ENCODE measurements at places on chromosomes 7 and 10. TPM values are rescaled to one million over a fixed set of nuclear protein-coding genes. Genes with fewer than 3 reads are reported as not detected.

DNA sequence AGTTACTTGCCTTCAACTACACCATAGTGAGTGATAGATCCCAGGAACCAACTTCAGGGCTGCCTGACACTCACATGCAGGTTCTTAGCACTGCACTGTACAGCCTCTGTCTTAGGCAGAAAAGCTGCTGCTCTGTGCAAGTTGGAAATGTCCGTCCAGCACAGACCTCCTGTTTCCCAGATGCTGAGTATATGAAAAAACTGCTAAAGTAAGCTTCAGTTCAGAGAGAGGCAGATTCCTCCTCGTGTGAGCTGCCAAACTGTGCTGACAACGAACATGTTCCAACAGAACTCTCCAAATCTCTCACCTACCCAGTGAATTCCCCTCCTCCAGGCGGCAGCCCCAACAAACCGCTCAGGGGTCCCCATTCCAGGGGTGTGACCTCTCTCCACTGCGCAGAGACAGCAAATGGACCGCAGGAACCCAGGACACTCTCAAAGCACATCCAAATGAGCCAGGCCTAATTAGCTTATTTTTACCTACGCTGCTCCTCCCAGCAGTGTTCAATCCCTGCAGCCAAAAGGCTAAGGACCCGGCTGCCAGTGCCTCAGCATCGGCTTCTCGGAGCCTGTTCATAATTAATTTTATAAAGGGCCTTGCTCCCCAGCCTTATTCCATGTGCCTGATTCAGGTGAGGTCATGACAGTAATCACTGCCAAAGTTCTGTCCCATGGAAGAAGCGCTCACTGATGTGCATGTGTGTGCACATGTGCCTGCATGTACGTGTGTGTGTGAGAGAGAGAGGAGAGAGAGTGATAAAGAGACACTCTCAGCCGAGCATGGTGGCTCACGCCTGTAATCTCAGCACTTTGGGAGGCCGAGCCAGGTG, 159.5 kb upstream of the AUTS2 start:
- DNase-seq = no peak

DNA sequence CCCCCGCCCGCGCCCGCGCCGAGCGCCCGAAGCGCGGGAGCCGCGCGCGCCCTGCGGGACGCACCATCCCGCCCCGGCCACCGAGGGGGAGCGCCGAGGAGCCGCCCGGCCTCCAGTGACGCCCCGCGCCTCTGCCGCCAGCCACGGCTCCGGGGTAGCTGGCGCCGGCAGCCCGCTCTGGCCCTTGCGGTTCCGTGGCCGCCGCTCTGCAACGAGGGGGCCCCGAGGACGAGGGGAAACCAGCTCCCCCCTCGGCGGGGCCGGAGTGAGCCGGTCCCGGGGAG, at the start of gene PAXIP1:
Gene PAXIP1, minus strand, starts transcription at position 33 of the 284 bp plus-strand sequence. CDS start 195 bp downstream, outside the sequence.
- DNase-seq = no peak

- no peak for DNase-seq
Observed at GRCh38 chr7:112395411-112395810, 54.8 kb upstream of the IFRD1 start.

Gene UNCX
- total RNA-seq = not detected

Gene SLC26A3
- not detected for total RNA-seq

Gene CHN2
- 17.7 TPM for total RNA-seq

DNA sequence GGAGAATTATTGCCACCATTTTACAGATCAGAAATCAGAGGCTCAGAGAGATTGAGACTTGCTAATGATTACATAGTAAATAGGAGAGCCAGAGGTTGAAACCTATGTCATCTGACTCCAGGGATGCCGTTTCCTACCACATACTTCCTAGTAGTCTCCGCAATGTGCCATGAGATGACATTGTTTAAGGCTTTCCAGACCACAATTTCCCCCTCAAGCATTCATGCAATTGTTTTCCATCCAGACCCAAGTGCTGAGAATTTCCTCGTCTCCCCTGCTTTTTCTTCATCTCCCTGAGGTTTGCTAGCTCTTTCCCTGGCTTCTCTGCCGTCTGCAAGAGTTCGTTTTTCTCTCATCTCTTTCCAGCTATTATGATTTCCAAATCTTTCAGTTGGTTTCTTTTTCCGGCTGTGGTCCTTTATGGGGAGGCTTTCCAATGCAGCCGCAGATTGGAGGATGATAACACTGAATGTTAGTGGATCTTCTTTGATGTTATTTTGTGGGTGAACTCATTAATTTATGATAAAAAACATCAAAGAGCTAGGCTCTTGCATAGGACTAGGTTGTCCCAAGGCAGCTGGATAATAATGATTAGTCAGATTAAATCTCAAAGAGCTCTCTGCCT, 6.9 kb upstream of the GOLGA7B start:
- DNase-seq = no peak

DNA sequence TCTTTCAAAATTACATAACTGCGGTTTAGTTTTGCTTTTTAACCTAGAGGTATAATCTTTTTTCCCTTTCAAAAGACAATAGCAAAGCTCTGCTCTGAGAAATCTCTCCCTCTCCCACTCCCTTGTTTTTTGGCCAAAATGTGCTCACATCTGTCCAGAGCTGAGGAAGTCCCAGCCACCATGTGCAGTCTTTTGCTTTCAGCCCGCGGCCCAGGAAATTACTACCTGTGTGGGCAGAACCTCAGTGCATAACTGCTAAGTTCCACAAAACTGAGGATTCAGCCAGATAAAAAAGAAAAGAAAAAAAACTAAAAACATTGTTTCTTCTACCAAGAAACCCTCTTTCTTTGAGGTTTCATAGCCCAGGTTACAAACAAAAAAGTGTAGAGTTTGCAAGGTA, 115.0 kb upstream of the HGF start:
- DNase-seq = no peak

- DNase-seq = no peak
Observed at GRCh38 chr7:84207025-84207424, 12.4 kb upstream of the SEMA3A start.

GRCh38 chr7:107048783-107049418, 4.4 kb downstream of the PRKAR2B start:
- DNase-seq = no peak

GRCh38 chr10:22720667-22721066, 6.3 kb upstream of the PIP4K2A start:
- no peak for DNase-seq

Gene PUS7
- total RNA-seq = 5.2 TPM

Gene MALRD1
- total RNA-seq = 1.1 TPM

DNA sequence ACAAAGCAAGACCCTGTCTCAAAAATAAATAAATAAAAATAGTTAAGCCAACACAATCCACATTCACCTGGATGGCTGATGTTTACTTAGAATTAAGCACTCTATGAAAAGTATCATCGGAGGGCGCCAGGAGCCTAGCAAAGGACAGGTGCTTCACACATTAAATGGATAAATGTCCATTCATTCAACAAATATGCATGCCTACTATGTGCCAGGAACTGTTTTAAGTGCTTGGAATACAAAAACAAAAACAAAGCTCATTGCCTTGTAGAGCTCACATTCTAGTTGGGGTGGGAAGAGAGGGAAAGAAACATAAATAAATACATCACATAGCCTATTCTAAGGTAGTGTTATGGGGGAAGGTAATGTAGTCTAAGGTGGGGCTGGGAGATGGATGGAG, 4.1 kb downstream of the BAIAP2L1 start:
- DNase-seq = no peak

Gene ZNF365
- total RNA-seq = not detected

GRCh38 chr7:12025246-12025645, 185.8 kb upstream of the TMEM106B start:
- DNase-seq = no peak

Gene TMEM273
- 28.5 TPM for total RNA-seq

Gene HGF
- total RNA-seq = 1.6 TPM

DNA sequence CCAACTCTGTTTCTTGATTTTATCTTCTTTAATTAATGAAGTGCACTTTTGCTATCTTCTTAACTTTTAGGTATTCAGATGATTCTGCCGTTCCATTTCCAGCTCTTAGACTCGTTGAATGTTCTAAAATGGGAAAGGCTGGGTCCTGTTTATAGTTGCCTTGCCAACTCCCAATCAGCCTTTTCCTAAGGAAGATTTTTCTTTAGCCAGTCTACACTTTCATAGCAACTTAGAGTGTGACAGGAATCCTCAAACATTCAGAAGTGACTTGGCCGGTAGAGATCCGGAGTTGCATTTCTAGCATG, 23.0 kb upstream of the TRIL start:
- no peak for DNase-seq

DNA sequence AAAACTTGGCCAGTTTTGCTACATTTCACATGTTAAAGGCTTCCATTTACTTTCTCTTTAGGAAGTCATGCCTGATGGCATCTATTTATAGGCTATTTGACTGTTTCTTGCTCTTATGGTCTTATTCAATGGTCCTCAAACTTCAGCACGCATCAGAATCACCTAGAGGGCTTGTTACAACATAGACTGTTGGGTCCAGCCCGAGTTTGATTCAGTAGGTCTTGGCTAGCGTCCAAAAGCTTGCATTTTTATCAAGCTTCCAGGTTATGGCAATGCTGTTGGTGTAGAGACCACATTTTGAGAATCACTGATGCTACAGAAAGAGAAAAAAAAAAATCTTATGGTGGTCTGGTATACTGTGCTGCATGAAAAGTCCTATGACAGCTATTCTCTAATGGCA, 51.9 kb downstream of the MTPN start:
- DNase-seq = no peak

Gene IFIT1
- 28.1 TPM for total RNA-seq

DNA sequence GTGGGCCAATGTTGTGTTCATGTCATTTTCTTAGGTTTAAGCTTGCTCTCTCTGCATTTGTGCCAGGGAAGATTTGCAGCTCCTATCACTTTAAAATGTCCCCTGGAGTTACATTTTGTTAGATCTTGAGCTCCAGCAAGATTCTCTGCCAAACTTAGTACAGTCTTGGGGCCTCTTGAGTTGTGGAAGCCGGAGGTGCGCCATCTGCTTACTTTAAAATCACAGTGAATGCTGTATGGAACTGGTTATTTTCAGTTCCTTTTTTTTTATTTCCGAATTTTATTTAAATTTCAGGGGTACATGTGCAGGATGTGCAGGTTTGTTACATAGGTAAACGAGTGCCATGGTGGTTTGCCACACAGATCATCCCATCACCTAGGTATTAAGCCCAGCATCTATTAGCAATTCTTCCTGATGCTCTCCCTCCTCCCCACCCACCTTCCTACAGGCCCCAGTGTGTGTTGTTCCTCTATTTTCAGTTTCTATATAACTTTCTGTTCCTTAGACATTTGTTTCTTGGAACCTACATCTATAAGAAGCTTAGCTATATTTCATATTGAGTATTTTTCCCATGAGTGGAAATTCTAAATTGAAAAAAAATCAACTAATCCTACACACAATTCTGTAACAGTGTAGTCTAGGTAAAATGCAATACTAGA, 114.4 kb upstream of the CREB5 start:
- DNase-seq = no peak

Data from Right ventricle myocardium superior (tissue), 1 donor.